ENCODE measurements at places on chromosomes 2 and 18.

- no peak for DNase-seq
Measured at GRCh38 chr2:214960677-214961076, 151.2 kb upstream of the BARD1 start.

GRCh38 chr18:46293742-46294181 lies 189.6 kb downstream of the HAUS1 start:
- DNase-seq = no peak

GRCh38 chr18:77736842-77737241 lies 487.2 kb downstream of the GALR1 start:
- no peak for DNase-seq

GRCh38 chr2:96260387-96261260 lies 5.2 kb downstream of the TMEM127 start:
- DNase-seq = no peak

DNA sequence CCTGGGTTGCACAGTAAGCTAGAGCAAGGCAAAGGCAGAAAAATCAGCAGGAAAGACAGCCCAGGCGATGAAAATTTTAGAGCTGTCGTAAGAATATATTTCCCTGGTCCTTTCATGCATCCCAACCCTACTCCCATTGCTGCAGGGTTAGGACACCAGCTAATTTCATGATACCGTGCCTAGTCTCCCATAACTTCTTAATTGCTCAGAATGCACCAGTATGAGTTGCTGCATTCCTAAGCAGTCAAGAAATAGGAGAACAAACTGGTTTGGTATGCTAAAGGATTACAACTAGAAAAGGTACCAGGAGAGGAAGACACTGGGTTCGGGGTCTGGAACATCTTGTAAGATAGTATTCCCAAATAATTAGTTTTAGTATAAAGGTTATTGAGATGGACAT lies 269.4 kb upstream of the NRXN1 start:
- DNase-seq = no peak

- peak; percentile 1 for DNase-seq
Measured at GRCh38 chr2:42663106-42663780, 94.8 kb downstream of the MTA3 start.

DNA sequence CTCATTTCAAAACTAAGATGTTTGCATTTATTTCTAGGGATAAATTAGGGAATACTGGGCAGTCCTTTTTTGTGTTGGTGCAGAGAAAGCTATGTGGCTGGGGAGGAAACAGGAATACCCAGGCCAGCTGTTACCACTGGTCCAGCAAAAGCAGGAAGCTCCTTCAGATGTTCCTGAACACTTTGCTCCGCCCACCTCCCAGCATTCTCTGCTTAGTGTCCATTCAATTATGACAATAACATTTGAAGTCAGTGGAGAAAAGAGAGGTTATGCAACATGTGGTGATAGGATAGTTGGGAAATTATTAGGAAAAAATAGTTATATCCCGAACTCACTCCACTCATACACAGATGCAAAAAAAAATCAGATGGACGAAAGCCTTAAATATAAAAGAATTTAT lies 22.1 kb upstream of the ARPC2 start:
- DNase-seq = no peak

- DNase-seq = no peak
Measured at GRCh38 chr18:10018289-10018688, 104.5 kb downstream of the VAPA start.

DNA sequence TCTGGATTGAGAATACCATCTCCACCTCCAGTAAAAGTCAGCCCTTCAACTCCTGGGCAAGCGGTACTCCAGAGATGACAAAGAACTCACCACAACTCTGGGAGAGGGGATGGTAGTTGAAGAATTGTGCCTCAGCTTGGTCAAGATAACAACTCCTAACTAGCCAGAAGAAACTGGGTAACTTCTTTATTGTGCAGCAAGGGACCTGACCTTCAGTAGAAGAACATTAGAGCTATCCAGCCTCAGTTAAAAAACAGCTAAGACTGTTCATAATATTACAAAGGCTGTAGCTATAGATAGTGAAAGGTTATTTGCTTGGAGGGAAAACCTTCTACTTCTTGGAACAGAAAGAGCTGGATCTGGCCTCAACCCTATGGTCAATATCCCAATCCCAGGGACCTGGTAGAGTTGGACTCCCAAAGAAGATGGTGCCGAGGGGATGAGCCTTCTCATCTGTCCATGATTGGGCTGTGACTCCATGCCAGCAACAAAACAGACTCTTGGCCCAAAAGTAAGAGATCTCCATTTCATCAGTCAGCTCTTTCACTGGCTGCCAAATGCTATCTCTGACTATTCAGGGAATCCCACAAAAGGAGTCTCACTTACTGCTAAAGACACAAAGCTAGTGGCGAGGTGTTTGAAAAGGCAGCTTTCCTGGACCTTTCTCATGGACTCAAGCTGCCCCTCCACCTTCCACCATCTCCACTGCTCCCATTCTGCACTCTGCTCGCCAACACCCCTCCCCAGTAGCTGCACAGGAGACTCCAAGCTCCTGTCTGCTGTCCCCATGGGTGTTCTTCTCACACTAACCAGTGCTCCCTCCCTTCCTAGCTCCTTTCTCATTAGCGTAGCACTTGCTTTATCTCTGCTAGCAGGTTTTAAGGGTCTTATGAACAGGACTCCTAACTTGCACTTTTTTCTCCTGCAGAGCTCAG lies 145.8 kb downstream of the CAPN13 start:
- DNase-seq = no peak

GRCh38 chr2:221896505-221897151 lies 324.5 kb upstream of the EPHA4 start:
- no peak for DNase-seq
